GM12864 (cell line): ENCODE measurements at places on chromosomes 1 and 21.

DNA sequence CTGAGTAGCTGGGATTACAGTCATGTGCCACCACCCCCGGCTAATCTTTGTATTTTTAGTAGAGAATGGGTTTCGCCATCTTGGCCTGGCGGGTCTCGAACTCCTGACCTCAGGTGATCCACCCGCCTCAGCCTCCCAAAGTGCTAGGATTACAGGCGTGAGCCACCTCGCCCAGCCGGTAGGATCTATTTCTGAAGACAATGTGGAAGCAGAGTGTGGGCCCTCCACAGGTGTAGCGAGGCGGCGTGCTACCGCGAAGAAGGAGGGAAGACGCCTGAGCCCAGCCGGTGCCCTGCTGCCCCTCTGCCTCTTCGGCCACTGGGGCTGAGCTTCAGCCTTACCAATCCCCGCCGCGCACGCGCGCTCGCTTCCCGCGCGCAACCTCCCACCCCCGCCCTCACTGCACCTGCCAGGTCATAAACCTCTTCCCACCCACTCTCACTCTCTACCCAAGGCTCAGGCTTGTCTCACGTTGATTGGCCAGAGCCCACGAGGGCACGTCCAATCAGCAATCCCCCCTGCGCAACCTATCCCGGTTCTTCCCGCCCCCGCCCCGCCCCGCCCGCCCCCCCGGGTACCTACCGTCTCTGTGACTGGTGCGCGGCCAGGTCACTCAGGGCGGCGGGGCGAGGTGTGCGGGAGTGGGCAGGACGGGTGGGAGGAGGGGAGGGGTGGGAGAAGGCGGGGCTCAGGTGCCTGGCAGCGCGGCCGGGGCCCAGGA, 409 bp upstream of the HOOK1 start:
- peak; percentile 98 for DNase-seq

- DNase-seq: no peak
Observed at GRCh38 chr1:194268839-194269238, 1082.4 kb upstream of the B3GALT2 start.

DNA sequence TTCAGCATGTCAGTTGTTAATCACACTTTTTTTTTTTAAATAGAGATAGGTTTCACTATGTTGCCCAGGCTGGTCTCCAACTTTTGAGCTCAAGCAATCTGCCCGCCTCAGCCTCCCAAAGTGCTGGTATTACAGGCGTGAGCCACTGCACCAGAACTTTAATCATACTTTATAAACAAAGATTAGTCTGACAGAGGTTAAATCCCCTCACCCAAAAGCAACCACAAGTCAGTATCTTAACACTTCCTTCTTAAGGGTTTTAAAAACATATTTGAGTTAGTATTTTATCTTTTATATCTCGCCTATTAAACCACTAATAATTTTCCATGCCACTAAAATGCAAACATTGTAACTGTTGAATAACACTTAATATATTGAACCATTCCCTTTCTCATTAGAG, 70.2 kb downstream of the COP1 start:
- DNase-seq: no peak

GRCh38 chr1:2863648-2863963, 62.1 kb upstream of the TTC34 start:
- DNase-seq: no peak

GRCh38 chr1:72285074-72285425, 2.7 kb upstream of the NEGR1 start:
- DNase-seq: no peak

- DNase-seq: no peak
Observed at GRCh38 chr1:247079141-247079874, 697 bp upstream of the ZNF670 start.

- DNase-seq: no peak
Observed at GRCh38 chr21:34195335-34195734, 122.0 kb downstream of the MRPS6 start.

GRCh38 chr1:59291561-59291960, 5.3 kb upstream of the FGGY start:
- DNase-seq: no peak

DNA sequence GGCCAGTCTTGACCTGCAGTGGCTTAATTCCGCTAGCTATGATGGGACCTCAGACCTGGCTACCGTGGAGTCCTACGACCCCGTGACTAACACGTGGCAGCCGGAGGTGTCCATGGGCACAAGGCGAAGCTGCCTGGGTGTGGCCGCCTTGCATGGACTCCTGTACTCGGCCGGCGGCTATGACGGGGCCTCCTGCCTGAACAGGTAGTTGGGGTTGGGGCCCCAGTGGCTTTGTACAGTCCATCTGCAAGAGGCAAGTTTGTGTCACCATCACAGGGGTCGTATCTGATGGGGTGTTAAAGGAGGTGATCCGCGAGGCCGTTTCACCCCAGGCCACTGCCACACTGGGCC, 2.9 kb downstream of the KLHL17 start:
- no peak for DNase-seq

- DNase-seq: no peak
Observed at GRCh38 chr1:110706621-110707020, 31.9 kb upstream of the KCNA3 start.

DNA sequence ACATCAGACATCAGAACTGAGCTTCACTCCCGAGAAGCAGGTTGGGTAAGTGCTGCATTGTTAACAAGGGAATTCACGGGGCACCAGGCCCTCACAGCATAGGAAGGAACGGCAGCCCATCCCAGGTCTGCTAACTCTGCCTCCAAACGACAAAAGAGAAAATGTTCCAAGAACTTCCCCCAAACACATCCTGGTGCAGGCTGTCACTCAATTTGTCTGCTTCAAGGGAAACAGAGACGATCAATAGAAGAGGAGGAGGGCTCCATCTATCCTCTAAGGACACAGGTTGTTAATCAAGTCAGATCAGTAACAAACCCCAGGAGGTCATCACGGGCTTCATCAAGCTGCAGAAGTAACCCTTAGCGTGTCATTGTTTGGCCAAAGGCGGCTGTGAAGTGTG, 3.5 kb upstream of the TSPEAR start:
- DNase-seq: no peak

GRCh38 chr1:203480525-203481084, 5.0 kb downstream of the PRELP start:
- no peak for DNase-seq

GRCh38 chr21:44522753-44523204, 17.2 kb downstream of the KRTAP10-1 start:
- DNase-seq: no peak

DNA sequence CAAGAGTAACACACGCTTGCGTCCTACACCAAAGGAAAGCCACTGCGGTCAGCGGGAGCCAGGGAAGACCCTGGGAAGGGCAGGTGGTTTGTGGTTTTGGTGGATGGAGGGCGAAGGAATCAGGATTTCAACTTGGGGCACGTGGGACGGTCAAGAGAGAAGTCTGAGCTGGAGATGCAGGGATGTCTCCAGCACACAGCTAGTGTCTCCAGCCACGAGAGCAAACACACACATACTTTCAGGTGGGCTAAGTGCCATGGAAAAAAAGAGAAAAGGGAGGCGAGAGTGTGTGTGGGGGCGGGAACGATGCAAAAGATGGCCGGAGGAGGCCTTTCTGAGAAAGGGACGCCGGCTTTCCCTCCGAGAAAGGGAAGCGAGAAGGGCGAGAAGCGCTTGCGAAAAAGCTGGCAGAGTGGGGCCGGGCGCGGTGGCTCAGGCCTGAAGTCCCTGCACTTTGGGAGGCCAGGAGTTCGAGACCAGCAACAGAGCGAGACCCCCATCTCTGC, 1.4 kb upstream of the SRRM1 start:
- DNase-seq: no peak

GRCh38 chr1:46820560-46821060, 21.8 kb downstream of the CYP4B1 start:
- no peak for DNase-seq

DNA sequence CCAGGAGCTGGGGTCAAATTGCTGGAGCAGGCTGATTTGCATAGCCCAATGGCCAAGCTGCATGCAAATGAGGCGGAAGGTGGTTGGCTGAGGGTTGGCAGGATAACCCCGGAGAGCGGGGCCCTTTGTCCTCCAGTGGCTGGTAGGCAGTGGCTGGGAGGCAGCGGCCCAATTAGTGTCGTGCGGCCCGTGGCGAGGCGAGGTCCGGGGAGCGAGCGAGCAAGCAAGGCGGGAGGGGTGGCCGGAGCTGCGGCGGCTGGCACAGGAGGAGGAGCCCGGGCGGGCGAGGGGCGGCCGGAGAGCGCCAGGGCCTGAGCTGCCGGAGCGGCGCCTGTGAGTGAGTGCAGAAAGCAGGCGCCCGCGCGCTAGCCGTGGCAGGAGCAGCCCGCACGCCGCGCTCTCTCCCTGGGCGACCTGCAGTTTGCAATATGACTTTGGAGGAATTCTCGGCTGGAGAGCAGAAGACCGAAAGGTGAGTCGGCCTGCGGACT, at the start of gene GADD45A:
Gene GADD45A, plus strand, starts transcription at position 135 of the 491 bp plus-strand sequence. Its CDS starts 294 bp downstream, at position 429.
- DNase-seq: peak; percentile 98

- DNase-seq: peak; percentile 46
Observed at GRCh38 chr1:209569455-209570207, 13.9 kb upstream of the CAMK1G start.

GRCh38 chr1:78688697-78689096, 39.1 kb downstream of the IFI44 start:
- DNase-seq: no peak

GRCh38 chr1:37478890-37479254, 4.5 kb downstream of the ZC3H12A start:
- no peak for DNase-seq

- DNase-seq: no peak
Observed at GRCh38 chr1:5098981-5099385, 444.6 kb downstream of the AJAP1 start.

DNA sequence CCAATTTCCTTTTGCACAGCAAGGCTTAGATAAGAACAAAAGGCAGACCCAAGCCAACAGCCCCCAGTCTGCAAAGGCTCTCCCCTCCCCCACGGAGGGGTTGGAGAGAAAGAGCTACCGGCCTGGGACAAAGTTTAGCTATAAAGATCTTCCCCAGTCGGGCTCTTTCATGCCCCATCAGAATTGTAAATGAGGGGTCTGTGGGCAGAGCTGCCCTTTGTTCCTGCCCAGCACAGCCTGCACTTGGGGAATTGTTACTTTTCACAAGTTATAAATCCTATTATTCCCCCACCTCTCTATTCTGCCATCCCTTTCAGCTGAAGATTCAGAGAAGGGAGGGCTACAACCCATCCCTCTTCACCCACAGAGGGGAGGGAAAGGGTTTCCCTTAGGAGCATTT, 3.5 kb downstream of the MYCL start:
- no peak for DNase-seq

DNA sequence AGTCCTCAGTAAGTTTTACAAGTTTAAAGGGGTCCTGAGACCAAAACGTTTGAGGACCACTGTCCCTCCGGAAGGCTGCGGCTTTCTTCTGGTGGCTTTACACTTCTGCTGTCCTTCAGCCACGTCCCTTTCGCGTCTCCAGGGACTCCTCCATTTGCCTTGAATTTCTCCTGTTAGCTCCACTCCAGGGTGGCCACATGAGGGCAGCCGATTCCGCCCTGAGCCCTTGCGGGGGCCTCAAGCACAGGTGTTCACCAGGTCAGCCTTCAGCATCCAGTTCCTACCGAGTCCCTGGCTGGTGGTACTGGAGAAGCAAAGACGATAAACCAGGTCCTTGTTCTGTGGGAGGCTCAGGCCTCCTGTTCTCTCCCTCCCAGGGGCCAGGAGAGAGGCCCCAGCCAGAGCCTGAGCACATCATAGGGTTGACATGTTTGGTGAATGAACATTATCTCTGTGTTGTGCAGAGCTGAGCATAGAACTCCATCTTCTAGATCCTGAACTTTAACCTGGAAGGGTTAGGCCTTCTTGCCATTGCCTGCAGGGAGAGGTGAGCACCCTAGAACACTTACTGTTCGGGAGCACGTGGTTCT, 27.4 kb upstream of the COQ8A start:
- no peak for DNase-seq

- DNase-seq: no peak
Observed at GRCh38 chr1:98662356-98662670, 792 bp downstream of the SNX7 start.
